ENCODE measurements at places on chromosomes 16 and 17. TPM values are rescaled to one million over a fixed set of nuclear protein-coding genes. Genes with fewer than 3 reads are reported as not detected.

PRSS8 gene
- total RNA-seq: not detected

KRT17 gene
- total RNA-seq: 43.2 TPM

NPTX1 gene
- 3.8 TPM for total RNA-seq

DNA sequence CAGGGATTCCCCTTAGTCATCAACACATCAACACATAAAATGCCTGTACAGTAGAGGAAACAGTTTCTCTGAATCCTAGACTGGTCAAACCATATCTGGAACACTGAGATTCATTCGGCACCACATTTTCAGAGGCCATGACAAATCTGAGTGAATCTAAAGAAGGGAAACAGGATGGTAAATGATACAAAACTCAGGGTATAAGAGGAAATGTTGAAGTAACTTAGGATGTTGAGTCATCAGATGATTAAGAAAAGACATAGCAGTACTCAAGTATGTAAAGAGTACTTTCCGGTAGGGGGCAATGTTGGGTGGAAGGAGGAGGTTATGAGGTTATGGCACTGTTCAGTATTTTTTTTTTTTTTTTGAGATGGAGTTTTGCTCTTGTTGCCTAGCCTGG lies 358.5 kb upstream of the PMFBP1 start:
- DNase-seq: no peak

- DNase-seq: no peak
These were observed 1603.8 kb downstream of the CDH8 start for GRCh38 chr16:60432472-60432871.
